ENCODE measurements at places on chromosomes 7 and 10.

DNA sequence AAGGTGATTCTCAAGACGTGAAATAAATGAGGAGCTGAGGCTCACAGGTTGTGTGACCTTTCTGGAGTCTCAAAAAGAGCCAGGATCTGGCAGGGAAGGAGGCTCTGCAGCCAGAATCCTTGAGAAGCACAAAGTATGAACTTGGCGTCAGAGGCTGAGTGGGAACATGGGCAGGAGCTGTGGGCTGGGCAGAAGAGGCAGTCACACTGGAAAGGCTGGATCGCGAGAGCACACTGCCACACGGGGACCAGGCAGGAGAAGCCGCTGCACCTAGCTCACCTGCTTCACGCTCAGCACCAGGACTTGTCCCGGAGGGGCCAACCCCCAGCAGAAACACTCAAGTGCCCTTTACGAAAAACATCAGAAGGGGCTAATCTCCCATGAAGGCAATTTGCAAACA lies 535.0 kb downstream of the TNS3 start:
- no peak for DNase-seq

DNA sequence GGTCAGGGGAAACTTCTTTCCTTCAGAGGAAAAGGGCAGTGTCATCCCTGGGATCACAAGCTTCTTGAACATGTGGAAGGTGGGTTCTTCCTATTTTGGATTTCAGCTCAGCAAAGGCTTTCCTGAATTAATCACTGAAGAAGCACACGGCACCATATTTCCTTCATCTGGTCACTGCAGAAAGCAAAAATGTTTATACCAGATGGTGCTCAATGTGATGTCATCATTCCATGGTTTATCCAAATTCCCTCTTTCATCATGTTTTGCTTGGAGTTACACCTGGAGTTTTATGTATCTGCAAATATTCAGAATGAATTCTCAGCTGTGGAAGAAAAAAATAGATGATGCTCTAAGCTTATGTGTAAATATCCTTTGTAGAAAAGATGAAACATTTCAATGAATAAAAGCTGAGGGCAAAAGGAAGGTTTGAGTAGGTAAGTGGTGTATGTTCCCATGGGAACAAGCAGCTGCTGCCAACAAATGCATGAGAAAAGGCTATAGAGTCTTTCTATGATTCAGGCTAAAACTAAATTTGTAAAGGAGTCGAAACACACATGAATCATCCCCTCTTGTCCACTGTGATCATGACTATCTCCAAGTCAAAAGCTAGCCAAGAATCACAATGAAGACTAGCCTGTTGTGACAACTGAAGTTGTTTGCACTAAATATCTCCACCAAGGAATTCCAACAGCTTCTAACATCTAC lies 26.9 kb upstream of the BPGM start:
- DNase-seq: no peak

DNA sequence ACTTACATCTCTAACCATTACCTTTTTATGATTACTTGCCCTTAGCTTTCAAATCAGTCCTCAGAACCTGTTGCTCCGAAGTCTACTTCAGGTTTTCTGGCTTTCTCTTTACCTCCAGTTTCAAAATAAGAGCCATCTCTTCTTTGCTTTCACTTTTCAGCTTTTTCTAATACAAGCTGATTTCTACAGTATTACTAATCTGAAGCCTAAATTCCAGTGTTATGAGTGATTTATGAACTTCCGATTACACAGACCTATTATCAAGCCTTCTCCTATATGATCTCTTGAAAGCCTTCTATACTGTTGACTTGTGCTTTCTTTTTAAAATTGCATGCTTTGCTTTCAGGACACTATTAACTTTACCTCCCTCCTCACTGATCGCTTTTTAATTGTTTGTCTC lies 1307.8 kb upstream of the CELF2 start:
- no peak for DNase-seq

DNA sequence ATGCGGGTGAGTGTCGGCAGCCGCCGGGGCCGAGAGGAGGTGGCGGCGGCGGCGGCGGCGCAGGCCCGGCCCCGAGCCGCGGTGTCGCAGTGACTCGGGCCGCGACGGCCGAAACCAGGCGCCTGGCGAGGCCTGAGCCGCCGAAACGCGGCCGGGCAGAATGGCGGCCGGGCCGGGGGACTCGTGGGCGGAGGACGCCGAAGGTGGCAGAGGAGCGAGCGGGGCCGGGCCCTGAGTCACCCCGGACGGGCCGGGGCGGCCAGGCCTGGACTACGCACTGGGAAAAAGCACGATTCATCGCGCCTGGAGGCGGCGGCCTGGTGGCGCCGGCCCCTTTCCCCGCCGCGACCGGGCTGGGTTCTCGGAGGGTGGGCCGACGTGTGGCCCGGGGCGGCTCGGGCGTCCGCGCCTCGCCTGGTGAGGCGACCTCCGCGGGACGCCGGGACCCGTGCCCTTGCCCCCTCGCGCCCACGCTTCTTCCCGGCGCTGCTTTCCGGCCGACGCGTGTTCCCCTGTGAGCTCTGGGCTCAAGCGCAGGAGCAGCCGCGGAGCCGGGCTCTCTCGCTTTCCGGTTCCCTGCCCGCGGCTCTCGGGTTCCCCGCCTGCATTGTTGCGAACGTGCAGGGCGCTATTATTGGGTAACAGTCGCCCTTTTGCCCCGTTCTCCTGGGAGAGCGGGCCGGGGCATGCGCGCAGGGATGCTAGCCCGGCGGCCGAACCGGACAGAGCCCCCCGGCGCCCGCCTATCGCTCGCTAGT lies 500 bp downstream of the CUL1 start:
- peak; percentile 72 for DNase-seq

Data from right hindlimb (tissue), 1 donor.